ENCODE measurements at places on chromosomes 7 and 10. TPM values are rescaled to one million over a fixed set of nuclear protein-coding genes. Genes with fewer than 3 reads are reported as not detected.

Gene BPGM
- total RNA-seq: 20.5 TPM

Gene SPDYE11
- total RNA-seq: 0.22 TPM

Gene IFIT2
- not detected for total RNA-seq

Gene POLD2
- 95.4 TPM for total RNA-seq

Gene TMEM72
- 1.5 TPM for total RNA-seq

Gene PIP
- total RNA-seq: not detected

Gene EBLN1
- not detected for total RNA-seq

Gene UCMA
- not detected for total RNA-seq

Gene CRHR2
- not detected for total RNA-seq

Gene NUDT13
- 3.7 TPM for total RNA-seq

All from progenitor cell of endocrine pancreas (in vitro differentiated cells).